ENCODE measurements at places on chromosomes 12 and 14.
A peak's percentile ranks its signal among the peaks of the same experiment; 100 is the strongest.

DNA sequence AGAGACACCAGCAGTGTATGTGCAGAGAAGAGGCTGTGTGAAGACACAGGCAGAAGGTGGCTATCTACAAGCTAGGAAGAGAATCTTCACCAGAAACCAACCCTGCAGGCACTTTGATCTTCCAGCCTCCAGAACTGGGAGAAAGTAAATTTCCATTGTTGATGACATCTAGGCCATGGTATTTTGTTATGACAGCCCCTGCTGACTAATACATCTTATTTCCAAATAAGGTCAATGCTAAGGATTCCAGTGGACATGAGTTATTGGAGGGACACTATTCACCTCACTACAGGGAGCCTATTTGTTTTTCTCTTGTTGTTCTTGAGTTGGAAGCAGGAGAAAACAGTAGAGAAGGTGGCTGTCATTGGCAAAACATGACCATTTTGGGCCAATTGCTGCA, 88.5 kb upstream of the RIN3 start:
- no peak for DNase-seq

DNA sequence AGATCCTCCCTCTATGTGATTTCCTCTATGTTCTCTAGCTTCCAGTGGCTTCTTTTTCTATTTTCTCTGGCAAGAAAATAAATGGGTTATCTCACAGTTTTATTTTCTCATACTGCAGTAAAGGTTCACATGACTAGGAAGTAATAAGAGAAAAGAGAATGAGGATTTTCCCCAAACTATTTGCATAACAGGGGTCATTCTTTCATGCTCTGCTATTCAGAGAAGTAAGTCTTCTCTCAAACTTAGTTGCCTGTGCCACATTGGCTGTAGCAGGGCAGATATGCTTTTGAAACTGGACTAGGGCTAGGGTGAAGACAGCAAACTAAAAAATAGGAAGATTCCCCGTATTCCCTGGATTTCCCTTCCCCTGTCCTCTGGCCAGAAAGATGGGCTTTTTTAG, 57.4 kb downstream of the ACSM4 start:
- no peak for DNase-seq

DNA sequence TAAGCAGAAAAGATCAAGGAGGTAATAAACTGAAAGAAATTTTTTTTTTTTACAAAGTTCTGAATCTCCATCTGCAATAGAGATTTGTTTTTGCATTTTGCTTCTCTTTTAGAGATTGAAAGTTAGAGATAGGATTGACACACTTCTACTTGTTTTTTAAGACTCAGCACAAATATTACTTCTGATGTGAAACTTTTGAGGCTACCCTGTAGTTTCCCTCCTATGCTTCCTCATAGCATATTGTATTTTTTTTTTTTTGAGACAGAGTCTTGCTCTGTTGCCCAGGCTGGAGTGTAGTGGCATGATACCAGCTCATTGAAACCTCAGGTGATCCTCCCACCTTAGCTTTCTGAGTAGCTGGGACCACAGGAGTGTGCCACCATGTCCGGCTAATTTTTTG, 32.1 kb upstream of the SGPP1 start:
- no peak for DNase-seq

GRCh38 chr12:68462803-68463202, 130.6 kb upstream of the MDM1 start:
- no peak for DNase-seq

DNA sequence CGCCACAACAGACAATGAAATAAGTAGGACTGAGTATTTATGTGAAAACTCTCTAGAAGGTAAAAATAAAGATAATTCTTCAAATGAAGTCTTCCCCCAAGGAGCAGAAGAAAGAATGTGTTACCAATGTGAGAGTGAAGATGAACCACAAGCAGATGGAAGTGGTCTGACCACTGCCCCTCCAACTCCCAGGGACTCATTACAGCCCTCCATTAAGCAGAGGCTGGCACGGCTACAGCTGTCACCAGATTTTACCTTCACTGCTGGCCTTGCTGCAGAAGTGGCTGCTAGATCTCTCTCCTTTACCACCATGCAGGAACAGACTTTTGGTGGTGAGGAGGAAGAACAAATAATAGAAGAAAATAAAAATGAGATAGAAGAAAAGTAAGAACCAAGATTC, 82.7 kb downstream of the VEZT start:
- DNase-seq, result no peak

GRCh38 chr12:47768323-47768811, 4.7 kb upstream of the SLC48A1 start:
- no peak for DNase-seq

DNA sequence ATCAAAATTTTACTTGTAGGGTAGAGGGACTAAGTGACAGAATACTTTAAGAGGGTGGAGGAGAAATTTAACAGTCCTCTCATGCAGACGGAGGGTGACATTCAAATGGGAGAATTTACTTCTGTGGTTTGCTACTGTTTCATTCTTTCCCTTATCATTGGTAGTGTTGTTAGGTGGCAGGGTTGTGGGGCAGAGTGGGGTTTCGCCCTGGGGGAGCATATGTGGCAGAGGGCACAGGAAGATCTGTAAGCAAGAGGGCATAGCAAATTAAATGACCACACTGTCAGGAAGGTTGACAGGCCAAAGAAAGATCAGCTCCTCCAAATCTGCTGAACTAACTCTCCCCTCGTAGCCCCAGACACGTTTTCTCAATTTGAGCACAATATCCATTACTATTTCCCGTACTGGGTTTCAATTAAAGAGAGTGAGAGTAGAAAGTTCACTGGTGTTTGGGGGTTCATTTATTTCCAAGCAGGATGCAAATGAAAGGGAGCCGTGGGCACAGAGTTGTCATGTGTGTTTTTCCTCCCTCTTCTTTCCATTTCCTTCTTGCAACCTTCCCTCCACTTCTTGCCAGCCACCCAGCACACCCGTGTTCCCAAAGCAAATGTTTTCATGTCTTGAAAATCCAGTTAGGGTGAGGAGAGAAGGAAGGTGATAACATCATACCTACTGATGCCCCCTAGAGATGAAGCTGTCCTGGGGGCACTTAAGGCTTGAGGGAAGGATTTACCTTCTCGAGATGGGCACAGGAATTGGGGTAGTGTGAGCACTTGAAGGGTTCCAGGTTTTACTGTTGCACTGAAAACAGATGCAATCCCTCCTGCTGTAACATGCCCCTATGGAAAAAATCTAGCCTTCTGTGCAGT, 6.5 kb upstream of the TBX3 start:
- DNase-seq, result no peak

- no peak for DNase-seq
These were observed 121.3 kb downstream of the TBX3 start for GRCh38 chr12:114562654-114563053.

DNA sequence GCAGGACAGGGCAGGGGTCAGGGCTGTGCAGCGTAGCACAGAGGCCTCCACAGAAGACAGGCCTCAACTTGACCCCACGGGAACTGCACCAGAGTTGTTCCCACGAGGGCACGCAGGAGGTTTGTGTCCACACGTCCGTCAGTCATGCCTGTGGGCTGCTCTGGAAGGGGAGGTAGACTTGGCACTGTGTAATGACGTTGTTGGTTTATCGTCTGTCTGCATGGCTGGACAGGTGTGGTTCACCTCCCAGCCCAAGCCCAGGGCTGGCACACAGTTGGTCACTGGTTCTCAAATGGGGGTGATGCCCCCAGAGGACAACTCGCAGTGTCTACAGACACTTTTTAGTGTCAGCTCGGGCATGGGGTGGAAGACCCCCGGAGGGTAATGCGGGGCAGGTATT, 45.8 kb downstream of the CCNK start:
- DNase-seq, result no peak

DNA sequence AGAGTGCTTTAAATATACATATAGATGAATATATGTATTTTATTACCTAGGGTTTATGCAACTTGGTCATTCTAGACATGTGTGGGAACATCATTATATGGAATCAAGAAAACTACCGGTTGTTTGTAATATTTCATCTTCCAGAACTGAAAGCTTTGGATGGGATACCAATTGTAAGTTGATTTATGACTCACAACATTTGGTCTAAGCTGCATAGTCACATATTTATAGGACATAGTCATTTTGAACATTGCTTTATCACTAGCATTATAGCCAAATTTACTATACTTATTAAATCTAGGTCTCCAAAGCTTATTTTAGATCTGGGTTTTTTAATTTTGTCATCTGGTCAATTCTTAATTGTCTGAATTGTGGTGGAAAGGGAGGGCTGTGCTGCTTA, 83.7 kb upstream of the PCNX4 start:
- no peak for DNase-seq

GRCh38 chr14:43591776-43592175, 915.3 kb downstream of the FSCB start:
- DNase-seq, result peak; percentile 18

DNA sequence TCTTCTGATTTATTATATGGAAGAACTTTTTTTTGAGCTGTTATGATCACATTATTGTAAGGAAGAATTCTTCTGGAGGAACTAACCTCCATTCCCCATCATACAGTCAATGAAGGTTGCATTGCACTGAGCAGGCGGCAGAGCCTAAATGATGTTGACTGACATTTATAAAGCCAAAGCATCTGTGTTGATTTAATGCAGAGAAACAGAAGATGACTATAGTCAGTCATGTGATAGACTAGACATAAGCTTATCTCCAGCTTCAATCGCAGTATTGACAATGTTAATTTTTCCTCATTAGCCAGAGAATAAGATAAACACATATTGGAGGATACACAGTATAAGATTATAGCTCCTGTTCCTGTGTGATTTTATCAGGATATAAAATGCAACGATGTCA, 82.0 kb downstream of the PRICKLE1 start:
- DNase-seq, result no peak

DNA sequence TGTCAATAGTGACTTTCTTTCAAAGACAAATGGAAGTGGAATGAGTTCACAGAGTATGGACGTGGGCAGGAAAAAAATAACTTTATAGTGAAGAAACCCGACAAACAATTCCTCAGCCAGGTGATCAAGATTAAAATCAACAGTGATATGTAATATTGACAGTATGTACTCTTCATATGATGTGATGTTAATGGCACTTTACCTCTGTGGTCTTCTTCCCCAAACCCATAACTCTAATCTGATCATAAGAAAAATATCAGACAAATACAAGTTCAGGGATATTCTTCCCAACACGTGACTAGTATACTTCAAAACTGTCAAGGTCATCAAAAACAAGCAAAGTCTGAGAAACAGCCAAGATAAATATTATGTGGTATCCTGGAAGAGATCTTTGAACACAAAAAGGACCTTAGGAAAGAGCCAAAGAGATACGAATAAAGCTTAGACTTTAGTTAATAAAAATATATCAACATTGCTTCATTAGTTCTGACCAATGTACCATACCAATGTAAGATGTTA, 215.5 kb downstream of the PPFIA2 start:
- no peak for DNase-seq

DNA sequence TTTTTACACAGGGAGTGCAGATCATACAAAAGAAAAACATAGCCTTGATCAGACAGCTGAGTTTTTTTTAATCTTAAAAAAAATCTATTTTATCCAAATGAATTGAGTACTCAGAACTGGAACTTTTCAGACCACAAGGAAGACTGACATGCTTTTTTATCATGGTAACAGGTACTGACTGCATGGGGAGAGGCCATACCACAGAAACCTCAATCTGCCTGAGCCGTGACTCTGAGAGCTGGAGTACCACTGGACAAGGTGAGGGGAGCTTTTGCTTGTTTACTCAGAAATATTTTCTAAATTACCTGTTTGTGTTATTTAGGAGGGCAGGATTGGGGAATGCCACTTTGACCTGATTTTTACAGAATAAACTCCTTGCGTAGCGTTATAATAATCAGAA, 143.9 kb downstream of the ALX1 start:
- DNase-seq, result no peak

GRCh38 chr14:87351007-87351406, 642.0 kb downstream of the GALC start:
- no peak for DNase-seq

DNA sequence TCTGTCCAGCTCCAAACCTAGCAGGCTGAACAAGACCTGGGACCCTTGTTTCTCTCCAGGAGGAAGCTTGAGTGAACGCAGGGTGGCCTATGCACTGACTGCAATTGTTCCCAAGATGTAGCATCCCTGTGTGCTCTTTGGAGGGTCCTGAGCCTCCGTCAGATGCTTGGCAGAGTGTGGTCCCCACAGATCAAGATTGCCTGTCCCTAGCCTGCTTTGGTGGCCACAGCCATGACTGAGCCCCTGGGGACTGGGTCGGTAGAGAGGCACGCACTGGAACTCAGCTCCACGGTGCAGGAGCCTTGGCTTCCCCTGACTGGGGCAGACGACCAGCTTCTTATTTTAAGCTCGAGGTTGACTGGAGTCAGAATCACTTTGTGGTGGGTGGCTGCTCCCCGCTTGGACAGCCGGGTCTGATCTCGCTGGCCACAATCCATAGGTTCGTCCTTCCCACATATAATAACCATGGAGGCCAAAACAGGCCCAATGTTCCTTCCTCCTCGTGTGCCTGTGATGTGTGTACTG, 97.8 kb downstream of the LGMN start:
- DNase-seq, result no peak

DNA sequence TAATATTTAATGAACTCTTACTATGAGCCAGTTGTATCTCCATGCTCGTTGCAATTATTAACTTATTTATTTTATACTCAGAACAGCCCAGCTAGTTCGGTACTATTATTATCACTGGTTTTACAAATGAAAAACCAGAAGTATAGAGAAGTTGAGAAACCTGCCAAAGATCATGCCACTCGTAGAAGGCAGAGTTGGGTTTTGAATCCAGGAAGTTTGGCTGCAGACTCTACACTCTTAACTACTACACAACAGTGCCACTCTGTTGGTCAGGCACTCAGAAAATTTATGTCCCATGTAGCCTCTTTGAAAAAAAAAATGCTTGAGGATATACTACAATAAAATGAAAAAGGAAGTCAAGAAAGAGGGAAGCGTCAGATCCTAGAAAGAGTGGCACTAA, 71.5 kb upstream of the ARID2 start:
- no peak for DNase-seq

- DNase-seq, result no peak
These were observed 24.3 kb downstream of the HIF1A start for GRCh38 chr14:61719344-61720293.

GRCh38 chr14:59063259-59063658, 125.2 kb upstream of the DAAM1 start:
- no peak for DNase-seq

- DNase-seq, result peak; percentile 41
These were observed 1.1 kb downstream of the TEX22 start for GRCh38 chr14:105399466-105399775.
